ENCODE measurements at places on chromosomes 6 and 20.

DNA sequence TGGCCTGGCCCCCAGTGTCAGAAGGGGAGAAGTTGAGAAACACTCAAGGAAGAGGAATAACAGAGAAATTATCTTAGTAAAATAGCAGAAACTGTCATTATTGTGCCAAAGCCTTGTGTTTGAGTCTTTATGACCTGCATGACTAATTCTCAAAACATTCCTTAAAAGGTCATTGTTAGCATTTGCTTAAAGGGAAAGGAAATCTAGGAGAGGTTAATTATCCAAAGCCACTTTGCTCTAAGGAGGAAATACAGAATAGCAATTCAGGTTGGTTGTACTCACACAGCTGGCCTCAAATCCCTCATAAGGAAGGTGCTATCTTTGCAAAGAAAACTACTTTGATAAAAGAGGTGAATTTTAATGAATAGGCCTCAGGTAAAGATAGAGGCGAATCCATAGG, 516.7 kb downstream of the CBLN4 start:
- DNase-seq: no peak

- no peak for DNase-seq
Measured at GRCh38 chr6:135722190-135722589, 129.3 kb upstream of the PDE7B start.

GRCh38 chr20:4243071-4243470, 227.7 kb upstream of the RNF24 start:
- DNase-seq: no peak

DNA sequence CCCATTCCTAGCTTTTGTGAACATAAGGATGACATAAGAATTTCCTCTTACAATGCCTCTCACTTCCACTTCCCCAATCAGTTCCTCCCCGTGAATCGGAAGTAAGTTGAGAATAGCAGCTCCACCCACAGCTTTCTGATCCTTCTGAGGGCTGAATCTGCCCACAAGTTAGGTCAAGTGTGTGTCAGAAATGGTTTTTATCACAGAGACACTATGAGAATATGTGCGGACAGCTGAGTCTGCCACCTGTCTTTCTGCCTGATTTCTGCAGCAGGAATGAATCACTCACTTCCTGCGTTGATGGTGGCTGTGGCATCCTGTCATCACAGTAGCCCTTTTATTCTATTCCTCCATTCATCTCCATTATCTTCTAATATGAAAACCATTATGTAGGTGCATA, 70.2 kb downstream of the RIN2 start:
- no peak for DNase-seq

DNA sequence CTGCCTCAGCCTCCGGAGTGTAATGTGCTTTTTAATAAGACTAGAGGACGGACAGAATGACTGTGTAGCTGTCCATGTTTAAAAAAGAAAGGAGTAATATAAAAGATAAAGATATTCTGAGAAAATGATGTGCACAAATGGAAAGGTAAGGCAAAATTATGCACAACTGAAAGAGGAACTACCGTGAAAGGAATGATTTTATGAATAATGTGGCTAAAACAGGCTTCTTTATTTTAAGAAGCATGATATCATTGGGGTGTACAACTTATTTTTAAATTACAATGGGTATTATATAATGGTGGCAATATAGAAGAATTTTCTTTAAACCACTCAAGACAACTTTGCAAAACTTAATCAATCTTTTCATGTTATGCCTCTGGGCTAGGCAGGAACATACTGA, 78.1 kb downstream of the FIG4 start:
- no peak for DNase-seq

DNA sequence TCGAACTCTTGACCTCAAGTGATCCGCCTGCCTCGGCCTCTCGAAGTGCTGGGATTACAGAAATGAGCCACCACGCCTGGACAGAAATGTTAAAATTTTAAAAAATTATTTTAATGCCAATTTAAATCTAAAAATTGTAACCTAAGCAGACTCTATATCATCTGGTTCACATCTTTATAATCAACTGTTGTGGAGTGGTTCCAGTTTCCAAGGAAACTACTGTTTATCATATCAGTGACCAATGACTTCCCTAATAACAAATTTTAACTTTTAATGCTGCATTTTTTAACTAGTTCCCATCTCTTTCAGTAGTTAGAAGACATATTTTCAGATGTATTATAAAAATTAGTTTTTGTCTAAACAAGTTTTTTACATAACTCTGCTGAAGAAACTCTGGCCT, 5.2 kb upstream of the BTN3A2 start:
- no peak for DNase-seq
